HTR-8/SVneo (cell line): ENCODE measurements at places on chromosomes 13 and 19.

DNA sequence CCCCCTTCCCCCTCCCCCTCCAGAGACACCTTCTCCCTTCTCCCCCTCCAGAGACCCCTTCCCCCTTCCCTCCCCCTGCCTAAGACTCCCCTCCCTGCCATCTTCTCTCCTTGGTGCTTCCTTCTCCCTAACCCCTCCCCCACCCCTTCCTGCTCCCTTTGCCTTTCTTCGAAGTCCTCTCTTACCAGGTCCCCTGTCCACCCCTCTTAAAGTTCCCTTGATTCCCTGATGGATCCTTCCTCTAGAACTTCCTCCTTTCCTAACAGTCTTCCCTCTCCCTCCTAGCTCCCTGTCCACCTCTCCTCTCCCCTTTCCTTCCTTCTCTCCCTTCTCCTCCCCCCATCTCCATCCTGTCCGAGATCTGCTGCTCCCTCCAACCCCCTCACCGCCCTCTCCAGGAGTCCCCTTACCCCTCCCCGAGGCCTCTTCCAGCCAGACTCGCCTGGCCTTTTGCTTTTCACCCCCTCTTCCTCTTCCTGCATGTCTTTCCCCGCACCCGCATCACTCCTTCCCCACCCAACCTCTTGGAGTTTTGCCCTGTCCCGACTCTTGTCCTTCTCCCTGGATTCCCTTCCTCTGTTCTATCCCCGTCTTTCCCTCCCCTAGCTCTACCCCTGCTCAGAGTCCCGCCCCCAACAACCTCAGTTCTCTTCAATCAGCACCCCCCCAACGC lies 3.1 kb downstream of the TNFSF9 start:
- no peak for DNase-seq

DNA sequence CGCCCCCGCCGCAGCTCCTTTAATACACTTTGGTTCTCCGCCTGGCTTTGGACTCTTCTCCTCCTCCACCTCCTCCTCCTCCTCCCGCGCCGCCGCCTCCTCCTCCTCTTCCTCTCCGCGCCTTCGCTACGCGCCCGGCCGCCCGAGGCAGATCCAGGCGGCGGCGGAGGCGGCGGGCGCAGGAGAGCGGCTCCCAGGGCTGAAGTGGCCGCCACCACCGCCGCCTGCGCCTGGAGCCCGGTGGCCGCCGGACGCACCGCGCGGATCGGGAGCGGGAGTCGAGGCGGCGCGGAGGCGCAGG lies at the start of gene ZIC2:
Gene ZIC2, plus strand, starts transcription at position 50 of the 301 bp plus-strand sequence. CDS start 281 bp downstream, outside the sequence.
- DNase-seq: no peak

GRCh38 chr13:51781246-51782022 lies 22.5 kb downstream of the DHRS12 start:
- peak; percentile 10 for DNase-seq

GRCh38 chr13:37647031-37647650 lies 48.6 kb upstream of the POSTN start:
- DNase-seq: no peak

- DNase-seq: no peak
Measured at GRCh38 chr19:16397791-16398529, 73.3 kb downstream of the KLF2 start.

- peak; percentile 88 for DNase-seq
Measured at GRCh38 chr19:35318679-35319448, 10.1 kb upstream of the CD22 start.
